ENCODE measurements at places on chromosomes 7 and 10.

DNA sequence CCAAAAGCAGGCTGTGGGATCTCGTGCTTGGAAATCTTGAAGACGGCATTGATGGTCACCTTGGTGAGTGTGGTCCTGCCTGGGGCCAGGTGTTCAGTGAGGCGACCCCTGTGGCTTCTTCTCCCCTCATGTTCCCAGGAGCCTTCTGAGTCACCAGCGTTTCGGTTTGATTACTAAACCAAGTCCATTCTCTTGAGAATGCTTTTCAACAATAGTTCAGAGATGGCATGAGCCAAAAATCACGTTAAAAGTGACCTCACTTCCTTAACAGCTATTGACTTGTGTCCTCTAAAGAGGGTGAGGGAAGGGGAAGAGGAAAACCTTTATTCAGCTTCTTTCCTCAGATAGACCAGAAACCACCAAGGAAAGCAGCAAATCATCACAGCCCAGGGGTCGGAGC is 315.2 kb downstream of the GATA3 start:
- DNase-seq: no peak

DNA sequence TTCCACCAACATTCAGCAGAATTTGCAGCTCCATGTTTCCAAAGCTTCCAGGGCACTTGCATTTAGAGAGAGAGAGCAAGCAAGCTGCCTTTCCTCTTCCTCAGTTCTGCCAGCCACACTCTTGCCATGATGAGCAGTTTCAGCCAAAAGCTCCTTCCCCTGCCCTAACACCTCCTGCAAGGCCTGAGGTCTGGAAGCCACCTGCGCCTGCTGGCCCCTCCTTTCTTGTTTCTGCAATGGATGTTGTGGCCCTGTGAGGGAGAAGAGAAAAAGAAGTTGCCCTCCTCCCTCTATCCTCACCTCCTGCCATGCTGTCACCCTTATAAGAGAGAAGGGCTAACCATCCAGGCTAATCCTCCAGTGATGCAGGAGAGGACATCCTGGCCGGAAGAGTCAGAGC is 48.7 kb downstream of the IKZF1 start:
- DNase-seq: no peak

DNA sequence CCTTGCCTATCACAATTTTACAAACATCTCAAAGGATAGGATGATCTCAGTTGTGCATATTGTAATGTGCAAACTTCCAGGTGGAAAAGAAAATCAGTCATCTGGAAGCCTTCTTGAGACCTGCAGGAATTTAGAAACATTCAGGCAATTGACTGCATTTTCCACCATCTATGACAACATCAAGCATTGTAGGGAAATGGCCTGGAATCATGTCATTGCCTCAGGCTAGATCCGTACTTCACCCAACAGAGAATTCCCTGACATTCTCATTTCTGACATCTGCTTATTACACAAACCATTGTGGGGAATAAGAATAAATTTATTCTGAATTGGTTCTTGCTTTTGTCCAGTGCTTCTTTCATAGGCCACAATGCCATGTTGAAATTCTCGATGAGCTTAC is 124.9 kb upstream of the NPVF start:
- DNase-seq: no peak

DNA sequence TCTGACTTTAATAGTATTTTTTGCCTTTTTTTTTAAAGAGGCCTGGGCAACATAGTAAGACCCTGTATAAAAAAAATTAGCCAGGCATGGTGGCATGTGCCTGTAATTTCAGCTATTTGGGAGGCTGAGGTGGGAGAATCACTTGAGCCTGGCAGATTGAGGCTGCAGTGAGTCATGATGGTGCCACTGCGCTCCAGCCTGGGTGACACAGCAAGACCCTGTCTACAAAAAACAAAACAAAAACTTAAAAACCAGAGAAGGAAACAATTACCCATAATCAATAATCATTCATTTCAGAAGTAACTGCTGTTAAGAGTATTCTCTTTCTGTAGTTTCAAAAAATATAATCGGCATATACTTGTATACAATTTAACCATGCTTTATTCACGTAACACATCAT is 28.0 kb downstream of the VPS26A start:
- DNase-seq: no peak

DNA sequence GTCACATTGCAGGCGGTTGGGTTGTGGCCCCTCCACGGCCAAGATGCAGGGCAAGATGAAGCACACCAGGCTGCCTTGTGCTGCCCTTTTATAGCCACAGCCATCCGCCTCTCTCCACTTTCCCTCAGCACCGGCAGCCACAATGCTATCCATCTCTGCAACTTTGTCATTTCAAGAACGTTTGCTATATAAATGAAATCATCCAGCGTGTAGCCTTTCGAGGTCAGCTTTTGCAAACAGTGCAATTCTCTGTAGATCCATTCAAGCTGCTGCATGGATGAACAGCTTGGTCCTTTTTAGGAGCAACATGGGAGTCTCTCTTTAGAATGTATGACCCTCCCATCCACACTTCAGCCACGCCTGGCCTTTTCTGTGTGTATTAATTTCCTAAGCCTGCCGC is 6.4 kb upstream of the IL15RA start:
- DNase-seq: no peak

DNA sequence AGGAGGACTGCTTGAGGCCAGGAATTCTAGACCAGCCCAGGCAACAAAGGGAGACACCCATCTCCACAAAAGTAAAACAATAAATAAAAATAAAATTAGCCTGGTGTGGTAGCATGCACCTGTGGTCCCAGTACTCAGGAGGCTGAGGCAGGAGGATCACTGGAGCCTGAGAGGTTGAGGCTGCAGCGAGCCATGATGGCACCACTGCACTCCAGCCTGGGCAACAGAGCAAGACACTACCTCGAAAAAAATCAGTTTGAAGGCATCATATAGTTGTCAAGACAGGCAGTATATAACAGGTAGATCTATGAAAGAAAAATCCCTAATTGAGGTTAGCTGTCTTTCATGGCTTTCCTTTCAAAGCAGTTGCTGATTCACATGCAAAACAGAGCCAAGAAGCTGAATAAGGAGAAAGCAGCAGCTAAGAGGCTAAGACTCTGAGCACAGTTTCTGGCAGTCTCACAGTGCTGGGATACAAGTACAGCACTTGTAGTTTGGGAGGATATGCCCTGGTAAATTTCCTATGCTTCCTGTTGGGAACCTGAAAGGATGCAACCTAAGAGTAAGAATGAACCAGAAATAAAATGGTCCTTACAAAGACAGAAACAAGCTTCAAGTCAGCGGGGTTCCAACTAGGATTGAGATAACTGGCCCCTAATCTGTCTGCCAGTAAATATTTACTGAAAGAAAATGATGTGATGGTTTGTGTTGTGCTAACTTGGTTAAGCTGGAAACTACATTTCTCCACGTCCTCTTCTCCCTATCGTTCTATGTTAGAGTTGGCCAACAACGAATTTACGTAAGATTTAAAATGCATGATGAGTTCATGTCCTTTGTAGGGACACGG is 368.5 kb upstream of the HPS1 start:
- DNase-seq: no peak

GRCh38 chr10:71729161-71729636 is 9.6 kb upstream of the C10orf105 start:
- no peak for DNase-seq

GRCh38 chr10:131726967-131727366 is 173.8 kb upstream of the PPP2R2D start:
- DNase-seq: no peak

- no peak for DNase-seq
These were observed 172.3 kb upstream of the ADO start for GRCh38 chr10:62632071-62632809.

GRCh38 chr7:91519241-91520158 is 255.3 kb downstream of the FZD1 start:
- DNase-seq: no peak

DNA sequence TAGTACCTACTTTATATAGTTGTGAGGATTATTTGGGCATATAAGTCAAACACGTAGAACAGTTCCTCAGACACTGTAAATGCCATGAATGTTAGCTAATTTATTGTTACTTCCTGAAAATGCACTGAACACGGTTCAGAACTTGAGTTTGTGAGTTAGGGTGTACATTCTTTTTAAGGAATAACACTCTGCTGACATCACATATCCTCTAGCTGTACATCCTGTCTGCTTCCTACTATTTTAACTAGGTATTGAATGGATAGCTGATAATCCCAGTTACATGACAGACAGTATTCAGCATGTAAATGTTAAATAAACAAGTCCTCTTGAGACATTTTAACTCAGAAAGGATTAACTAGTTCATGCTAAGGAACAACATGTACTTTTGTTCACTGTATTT is 16.0 kb downstream of the SAMD8 start:
- DNase-seq: no peak

DNA sequence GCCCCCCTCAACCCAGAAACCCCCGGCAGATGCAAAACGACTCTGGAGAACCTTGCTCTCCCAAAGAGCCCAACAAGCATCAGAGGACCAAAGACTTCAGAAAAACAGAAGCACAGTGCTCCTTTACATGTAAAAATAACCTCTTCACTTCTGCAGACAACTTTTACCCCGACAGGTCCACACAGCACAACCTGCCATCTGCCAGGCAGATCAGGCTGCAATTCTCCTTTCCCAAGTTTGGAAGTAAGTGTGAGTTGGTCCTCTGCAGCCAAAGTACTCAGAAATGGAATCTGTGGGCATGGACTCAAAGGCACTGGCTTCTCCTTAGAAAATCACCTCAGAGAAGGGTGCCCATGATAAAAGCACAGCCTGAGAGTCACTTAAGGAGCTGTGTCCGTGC is 26.0 kb downstream of the DOCK4 start:
- no peak for DNase-seq

- no peak for DNase-seq
These were observed 198.3 kb upstream of the ZNF32 start for GRCh38 chr10:43846968-43847367.

- DNase-seq: peak; percentile 73
These were observed 77.4 kb downstream of the PON1 start for GRCh38 chr7:95246831-95247370.

DNA sequence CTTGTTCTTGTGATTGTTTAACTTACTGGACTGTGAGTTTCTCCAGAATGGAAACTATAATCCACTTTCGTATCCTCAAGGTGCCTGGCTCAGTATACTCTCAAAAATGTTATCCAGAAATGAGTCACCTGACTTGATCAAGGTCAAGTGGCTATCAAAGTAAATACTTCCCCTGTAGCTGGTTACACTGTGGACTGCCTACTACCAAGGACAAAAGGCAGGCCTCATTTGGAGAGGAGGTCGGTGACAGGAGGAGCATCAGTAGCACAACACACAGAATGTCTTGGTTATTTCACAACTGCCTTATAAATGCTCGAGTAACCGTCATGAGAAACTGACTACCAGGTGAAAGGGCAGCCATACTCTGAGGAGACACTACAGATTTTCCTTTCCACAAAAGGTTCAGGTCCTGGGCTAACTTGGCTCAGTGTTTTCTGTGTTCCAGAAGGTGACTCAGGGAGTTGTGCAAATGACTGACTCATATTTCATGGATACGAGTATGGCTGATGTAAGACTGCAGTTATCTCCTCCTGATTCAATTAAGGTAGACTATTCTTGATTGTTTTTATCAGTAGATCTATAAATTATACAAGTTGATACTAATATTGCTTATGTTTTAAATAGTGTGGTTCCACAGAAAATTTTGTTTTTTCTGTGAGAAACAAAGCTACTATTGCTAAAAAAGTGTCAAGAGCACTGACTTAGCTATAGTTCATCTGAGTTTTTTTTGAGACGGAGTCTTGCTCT is 4.2 kb upstream of the CCNY start:
- peak; percentile 72 for DNase-seq

DNA sequence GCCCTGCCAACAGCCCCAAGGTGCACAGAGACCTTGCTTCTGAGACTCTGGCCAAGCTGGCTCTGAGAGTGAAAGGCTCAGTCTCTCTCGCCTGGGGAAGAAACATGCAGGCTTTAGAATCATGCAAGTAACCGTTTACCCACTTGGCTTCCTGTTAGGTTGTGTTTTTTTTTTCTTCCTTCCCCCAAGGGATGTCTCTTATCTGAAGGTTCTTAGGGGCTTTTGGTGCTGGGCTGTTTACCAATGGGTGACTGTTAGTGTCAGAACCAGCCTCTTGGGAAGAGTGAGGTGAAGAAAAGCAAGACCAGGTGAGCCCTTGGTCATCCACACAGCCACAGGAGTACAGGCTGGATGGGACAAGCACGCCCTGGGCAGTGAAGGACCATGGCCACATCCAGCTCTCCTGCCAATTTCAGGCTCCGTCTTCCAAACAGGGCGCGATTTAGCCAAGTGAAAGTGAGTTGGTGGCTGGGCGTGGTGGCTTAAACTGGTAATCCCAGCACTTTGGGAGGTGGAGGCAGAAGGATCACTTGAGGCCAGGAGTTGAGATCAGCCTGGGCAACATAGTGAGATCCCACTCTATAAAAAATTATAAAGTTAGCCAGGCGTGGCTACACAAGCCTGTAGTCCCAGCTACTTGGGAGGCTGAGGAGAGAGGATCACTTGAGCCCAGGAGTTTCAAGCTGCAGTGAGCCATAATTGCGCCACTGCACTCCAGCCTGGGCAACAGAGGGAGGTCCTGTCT is 76.3 kb upstream of the CUX1 start:
- DNase-seq: no peak

DNA sequence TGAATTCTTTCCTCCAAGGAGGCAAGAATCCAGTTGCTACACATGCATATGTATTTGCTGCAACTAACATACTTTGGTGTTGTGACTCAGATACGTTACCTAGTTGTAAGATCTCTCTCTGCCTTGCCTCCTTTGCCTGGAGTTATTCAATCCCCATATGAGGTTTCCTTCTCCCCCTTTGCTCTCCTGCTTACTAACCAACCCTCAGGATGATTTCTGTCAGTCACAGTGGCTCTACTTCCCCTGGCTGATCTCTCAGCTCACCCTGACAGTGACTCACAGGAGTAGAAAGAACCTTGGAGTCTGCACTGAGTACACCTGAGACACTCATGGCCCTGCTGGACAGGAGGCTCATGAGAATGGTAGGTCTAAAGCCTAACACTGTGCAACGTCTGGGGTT is 92.0 kb downstream of the TMEM106B start:
- DNase-seq: no peak

- no peak for DNase-seq
These were observed 24.6 kb downstream of the MYOF start for GRCh38 chr10:93457511-93457910.

DNA sequence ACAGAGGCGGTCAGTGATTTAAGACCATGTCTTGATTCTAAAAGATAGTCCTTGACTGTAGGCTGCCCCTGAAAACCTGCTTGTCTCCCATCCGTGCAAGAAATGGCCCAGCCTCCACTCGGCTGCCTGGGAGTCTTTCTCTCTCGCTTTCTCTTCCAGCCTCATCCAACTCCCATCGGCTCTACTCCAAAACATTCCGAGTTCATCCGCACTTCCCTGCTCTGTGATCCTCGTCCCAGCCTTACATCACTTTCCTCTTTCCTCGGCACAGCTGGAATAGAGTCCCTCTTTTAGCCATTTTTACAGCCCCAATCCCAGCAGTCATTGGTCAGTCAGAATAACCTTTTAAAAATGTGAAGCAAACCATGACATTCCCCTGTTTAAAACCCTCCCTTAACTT is 135.1 kb downstream of the TAX1BP1 start:
- no peak for DNase-seq

GRCh38 chr10:125779403-125780327 is 4.0 kb upstream of the MMP21 start:
- no peak for DNase-seq
